ENCODE measurements at places on chromosomes 6 and 20. TPM values are rescaled to one million over a fixed set of nuclear protein-coding genes. Genes with fewer than 3 reads are reported as not detected.
A peak's percentile ranks its signal among the peaks of the same experiment; 100 is the strongest.

- no peaks in the 10 kb centered on the region for H3K27me3 ChIP-seq
- H3K4me1 ChIP-seq: peaks cover 39% of the 10 kb centered on the region
- H3K36me3 ChIP-seq: no peaks in the 10 kb centered on the region
- no peak overlapping the region for H3K4me3 ChIP-seq
- H3K27ac ChIP-seq: no peak overlapping the region
Observed at GRCh38 chr6:13674533-13675190, 37.0 kb downstream of the RANBP9 start.

DNA sequence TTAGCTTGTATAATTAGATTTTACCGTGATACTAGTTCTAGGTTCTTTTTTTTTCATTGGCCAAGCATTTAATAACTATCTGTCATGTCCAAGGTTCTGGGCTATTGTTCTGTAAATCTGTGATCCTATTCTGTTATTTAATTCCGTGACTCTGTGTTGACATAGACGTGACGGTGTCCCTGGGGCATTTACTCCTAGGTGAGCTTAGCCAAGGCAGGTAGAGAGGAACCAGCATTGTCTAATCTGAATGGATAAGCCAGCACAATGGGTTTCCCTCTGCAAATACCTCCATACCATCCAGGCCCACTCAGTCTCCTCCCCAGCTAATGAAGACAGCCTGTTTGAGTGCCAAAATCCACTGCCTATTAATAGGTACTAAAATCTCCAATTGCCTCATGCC lies 8.9 kb upstream of the CDSN start:
- H3K4me3 ChIP-seq: no peak overlapping the region
- no peaks in the 10 kb centered on the region for H3K27me3 ChIP-seq
- no peak overlapping the region for H3K27ac ChIP-seq
- no peak for DNase-seq
- no peaks in the 10 kb centered on the region for H3K36me3 ChIP-seq
- no peaks in the 10 kb centered on the region for H3K4me1 ChIP-seq

DNA sequence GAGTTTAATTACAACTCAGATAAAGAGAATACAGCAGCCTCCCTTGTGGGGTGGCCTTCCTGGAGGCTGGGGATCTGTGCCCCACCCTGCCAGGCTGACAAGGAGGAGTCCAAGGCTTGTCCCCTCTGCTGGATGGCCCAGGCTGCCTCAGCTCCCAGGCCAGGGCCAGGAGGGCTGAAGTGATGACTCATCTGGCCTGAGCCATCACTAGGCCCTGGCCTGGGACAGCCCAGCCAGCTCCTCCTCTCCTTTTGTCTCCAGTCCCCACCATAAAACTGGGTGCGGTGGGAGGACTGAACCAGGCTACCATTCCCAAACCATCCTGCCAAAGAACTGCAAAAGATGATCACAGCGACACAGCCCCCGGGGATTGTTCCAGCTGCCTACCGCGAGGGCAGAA lies 15.0 kb downstream of the GRM4 start:
- H3K4me3 ChIP-seq: no peak overlapping the region
- no peaks in the 10 kb centered on the region for H3K36me3 ChIP-seq
- peaks cover 16% of the 10 kb centered on the region for H3K27me3 ChIP-seq
- H3K27ac ChIP-seq: no peak overlapping the region

DNA sequence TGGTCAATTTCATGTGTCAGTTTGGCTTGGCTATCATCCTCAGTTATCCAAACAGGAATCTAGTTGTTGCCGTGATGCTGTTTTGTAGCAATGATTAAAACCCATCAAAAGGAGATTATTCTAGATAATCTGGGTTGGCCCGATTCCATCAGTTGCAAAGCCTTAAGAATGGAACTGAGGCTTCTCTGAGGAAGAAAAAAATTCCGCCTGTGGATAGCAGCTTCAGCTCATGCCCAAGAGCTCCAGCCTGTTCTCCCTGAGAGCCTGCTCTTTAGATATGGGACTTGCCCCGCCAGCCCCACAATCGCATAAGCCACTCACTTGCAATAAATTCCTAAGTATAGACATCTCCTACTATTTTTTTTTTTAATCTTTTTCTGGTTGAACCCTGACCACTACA lies 61.5 kb downstream of the SEL1L2 start:
- H3K27ac ChIP-seq: no peak overlapping the region
- no peaks in the 10 kb centered on the region for H3K4me1 ChIP-seq
- H3K27me3 ChIP-seq: no peaks in the 10 kb centered on the region
- no peaks in the 10 kb centered on the region for H3K36me3 ChIP-seq
- DNase-seq: no peak

- no peaks in the 10 kb centered on the region for H3K4me1 ChIP-seq
- DNase-seq: no peak
- no peak overlapping the region for H3K27ac ChIP-seq
- H3K27me3 ChIP-seq: no peaks in the 10 kb centered on the region
- no peaks in the 10 kb centered on the region for H3K36me3 ChIP-seq
- H3K4me3 ChIP-seq: no peak overlapping the region
Observed at GRCh38 chr20:51338692-51339440, 203.7 kb downstream of the NFATC2 start.

Gene RIN2
- 65.4 TPM for total RNA-seq

Gene MROH8
- 1.3 TPM for total RNA-seq

DNA sequence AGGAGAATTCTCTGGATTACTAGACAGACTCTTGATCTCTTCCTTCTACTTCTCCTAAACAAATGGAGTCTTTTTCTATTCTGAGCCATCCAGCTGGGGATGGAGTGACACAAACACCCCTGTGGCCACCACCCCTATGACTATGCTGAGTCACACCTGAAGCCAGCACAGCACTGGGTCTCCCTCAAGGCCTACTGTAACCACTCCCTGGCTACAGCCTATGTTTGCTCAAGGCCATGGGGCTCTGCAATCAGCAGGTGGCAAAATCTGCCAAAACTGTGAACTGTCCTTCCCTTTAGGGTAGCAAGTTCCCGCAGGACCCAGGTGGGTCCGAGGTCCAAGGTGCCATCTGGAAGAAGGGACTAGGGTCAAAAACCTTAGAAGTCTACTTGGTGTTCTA lies 132.3 kb downstream of the TINAG start:
- H3K27me3 ChIP-seq: no peaks in the 10 kb centered on the region
- no peak overlapping the region for H3K4me3 ChIP-seq
- no peaks in the 10 kb centered on the region for H3K36me3 ChIP-seq
- no peak overlapping the region for H3K27ac ChIP-seq
- no peaks in the 10 kb centered on the region for H3K4me1 ChIP-seq

DNA sequence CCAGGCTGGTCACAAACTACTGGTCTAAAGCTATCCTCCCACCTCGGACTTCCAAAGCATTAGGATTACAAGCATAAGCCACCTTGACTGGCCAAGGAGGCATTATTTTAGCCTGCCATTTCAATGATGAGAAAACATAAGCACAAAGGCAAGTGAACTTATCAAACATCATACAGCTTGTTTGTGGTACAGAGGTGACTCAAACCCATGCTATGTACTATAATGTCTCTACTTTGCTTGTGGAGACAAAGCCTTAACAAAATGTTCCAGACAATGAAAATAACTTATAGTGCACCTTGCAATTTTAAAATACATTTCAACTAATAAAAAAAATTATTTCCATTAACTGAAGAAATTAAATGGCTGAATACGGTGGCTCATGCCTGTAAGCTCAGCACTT lies 26.2 kb downstream of the HDAC2 start:
- no peaks in the 10 kb centered on the region for H3K4me1 ChIP-seq
- H3K27ac ChIP-seq: no peak overlapping the region
- H3K27me3 ChIP-seq: no peaks in the 10 kb centered on the region
- DNase-seq: no peak
- H3K4me3 ChIP-seq: no peak overlapping the region

Gene PCED1A
- total RNA-seq: 65.8 TPM

Gene CCR6
- not detected for total RNA-seq

Gene JPH2
- 2.4 TPM for total RNA-seq

GRCh38 chr6:136466777-136467176 lies 83.4 kb downstream of the MAP7 start:
- DNase-seq: no peak
- H3K36me3 ChIP-seq: no peaks in the 10 kb centered on the region
- H3K4me1 ChIP-seq: no peaks in the 10 kb centered on the region
- H3K27ac ChIP-seq: no peak overlapping the region

Gene OVOL2
- not detected for total RNA-seq

Gene CCN6
- total RNA-seq: not detected

DNA sequence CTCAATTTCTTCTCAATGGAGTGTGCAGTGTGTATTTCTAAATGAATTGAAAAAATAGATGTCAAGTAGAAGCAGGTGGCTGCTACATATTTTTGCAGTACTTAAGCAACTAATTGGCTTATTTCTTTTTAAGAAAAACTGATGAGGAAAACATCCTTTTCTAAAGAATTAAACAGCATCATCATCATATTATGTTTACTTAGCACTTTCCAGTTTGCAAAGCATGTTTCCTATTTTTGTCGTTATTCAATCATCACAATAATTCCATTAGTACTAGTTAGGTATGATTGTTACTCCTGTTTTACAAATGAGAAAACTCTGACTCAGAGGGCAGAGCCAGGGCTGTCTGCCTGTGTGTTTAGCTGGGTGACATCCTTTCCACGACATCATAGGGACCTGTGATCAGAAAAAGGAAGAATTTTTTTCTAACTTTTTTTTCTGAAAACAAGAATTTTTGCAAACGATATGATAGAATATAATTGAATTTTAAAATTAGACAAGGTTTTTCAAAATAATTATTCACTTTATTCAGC lies 22.7 kb upstream of the BMP6 start:
- no peak overlapping the region for H3K27ac ChIP-seq
- H3K4me3 ChIP-seq: no peak overlapping the region
- DNase-seq: no peak

DNA sequence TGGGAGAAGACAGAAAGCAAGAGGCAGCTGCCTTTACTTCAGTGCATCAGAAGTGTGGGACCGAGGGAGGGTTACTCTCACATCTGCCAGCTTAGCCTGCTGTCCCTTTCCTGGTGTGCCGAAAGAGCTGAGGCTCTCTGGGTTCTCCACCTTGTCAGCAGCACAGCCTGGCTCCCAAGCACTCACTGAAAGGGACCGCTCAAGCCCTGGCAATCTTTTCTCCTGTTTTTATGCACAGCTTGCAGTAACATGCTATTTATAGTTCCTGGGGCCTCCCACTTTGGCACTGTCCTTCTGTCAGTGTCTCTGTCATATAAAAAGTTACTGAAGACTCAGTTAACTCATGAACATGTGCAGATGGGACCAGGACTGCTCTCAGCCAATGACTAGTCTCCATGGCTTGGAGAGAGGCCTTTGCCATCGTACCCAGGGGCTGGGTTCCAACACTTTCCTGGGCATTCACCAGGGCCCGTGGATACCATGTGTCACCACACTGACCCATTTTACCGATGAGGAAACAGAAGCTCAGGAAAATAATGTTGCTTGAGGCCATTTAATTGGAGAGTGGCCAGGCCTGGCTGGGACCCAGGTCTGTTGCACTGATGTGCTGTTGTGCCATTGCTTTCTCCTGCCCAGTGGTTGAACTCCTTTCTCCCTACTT lies 46.2 kb downstream of the PANK2 start:
- H3K27ac ChIP-seq: peak overlapping the region; percentile 1
- no peaks in the 10 kb centered on the region for H3K36me3 ChIP-seq
- peaks cover 40% of the 10 kb centered on the region for H3K4me1 ChIP-seq
- peak; percentile 87 for DNase-seq

Gene HLA-DPB1
- 58.1 TPM for total RNA-seq

Gene ZSCAN31
- total RNA-seq: 13.5 TPM

DNA sequence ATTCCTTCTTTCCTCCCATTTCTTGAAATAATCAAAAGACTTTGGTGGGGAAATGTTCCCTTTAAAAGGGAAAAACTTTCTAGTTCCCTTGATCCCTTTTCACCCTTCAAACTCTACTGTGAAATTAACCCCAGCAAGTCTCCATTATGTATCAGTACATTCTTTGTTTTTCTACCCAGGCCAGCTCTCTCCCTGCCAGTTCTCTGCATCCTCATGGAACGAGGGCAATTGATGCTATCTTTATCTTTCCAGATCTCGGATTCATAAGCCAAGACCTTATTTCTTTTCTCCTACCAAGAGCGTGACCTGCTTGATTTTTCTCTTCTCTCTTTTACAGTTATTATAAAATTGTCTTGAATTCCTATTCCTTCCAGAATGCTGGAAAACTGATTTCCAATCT lies 75.8 kb downstream of the ADGRB3 start:
- DNase-seq: no peak
- H3K36me3 ChIP-seq: no peaks in the 10 kb centered on the region

DNA sequence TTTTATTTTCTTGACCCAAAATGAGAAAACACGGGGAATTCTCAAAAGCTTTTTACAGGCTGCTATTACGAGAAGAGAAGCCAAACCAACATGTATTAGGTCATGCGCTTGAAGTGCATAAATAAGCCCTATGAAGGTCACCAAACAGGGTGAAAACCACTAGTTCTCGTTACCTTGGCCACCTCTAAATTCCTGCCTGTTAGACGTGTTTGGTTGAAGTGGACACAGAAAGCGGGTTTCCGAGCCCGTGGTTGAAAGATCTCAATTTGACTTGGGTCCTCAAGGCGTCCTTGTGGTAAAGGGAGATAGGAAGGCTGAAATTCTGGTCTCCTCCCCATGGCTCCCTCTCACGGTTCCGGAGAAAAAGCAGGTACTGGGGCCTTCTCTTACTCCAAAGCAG lies 6.2 kb downstream of the EYA2 start:
- no peak overlapping the region for H3K4me3 ChIP-seq
- no peak overlapping the region for H3K27ac ChIP-seq
- no peak for DNase-seq

GRCh38 chr6:168865-169455 lies 123.3 kb upstream of the DUSP22 start:
- no peak overlapping the region for H3K27ac ChIP-seq
- H3K27me3 ChIP-seq: no peaks in the 10 kb centered on the region
- no peaks in the 10 kb centered on the region for H3K36me3 ChIP-seq

Gene KCNS1
- total RNA-seq: 0.33 TPM

- no peak overlapping the region for H3K4me3 ChIP-seq
- H3K27me3 ChIP-seq: no peaks in the 10 kb centered on the region
- H3K4me1 ChIP-seq: peaks cover 11% of the 10 kb centered on the region
- no peak overlapping the region for H3K27ac ChIP-seq
- no peaks in the 10 kb centered on the region for H3K36me3 ChIP-seq
Observed at GRCh38 chr20:17887331-17888030, 81.1 kb downstream of the SNX5 start.

- no peak overlapping the region for H3K27ac ChIP-seq
- H3K4me3 ChIP-seq: no peak overlapping the region
- H3K4me1 ChIP-seq: no peaks in the 10 kb centered on the region
- DNase-seq: peak; percentile 44
- no peaks in the 10 kb centered on the region for H3K36me3 ChIP-seq
Observed at GRCh38 chr6:131694832-131695426, 6.3 kb downstream of the OR2A4 start.
